ENCODE measurements at places on chromosomes 11 and 22.
A peak's percentile ranks its signal among the peaks of the same experiment; 100 is the strongest.

- no peak for DNase-seq
These were observed 18.4 kb downstream of the MS4A6E start for GRCh38 chr11:60345489-60345888.

- DNase-seq = peak; percentile 50
These were observed 32.1 kb upstream of the GNB1L start for GRCh38 chr22:19886605-19887255.

DNA sequence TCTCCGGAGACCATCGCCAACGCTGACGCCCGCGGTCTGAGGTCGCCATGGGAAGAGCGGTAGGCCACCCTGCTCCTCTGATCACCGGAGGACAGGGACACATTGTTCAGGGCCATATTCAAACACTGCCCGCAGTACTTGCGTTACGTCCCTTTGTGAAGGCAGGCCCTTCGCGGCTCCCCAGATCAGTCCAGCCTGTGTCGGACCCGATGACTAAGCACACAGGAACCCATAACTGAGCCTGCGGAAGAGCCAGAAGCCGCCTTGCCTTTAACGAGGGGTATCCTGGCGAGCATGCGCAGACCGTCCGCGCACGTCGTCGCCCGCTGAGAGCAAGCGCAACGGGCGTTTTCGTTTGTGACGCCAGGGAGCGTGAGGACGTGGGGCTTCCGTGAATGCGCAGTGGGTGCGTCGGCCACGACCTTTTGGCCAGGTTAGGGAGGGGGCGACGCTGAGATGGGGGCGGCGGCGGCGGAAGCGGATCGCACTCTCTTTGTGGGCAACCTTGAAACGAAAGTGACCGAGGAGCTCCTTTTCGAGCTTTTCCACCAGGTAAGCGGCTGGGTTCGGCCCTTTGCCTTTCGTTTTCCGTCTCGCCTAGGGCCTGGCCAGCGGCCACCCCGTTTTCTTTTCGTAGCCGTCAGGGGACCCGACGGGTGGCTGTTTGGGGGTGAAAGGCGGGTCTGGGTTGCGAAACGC lies at the start of the genes C11orf71 and RBM7:
C11orf71 (minus strand) TSS at position 296 of the 699 bp plus-strand sequence; CDS start at position 116, 180 bp downstream.
RBM7 (plus strand) TSS at position 451 of the 699 bp plus-strand sequence; CDS start at position 457, 6 bp downstream.
- peak; percentile 98 for DNase-seq

- no peak for DNase-seq
These were observed 67.7 kb downstream of the ST3GAL4 start for GRCh38 chr11:126423154-126423553.

DNA sequence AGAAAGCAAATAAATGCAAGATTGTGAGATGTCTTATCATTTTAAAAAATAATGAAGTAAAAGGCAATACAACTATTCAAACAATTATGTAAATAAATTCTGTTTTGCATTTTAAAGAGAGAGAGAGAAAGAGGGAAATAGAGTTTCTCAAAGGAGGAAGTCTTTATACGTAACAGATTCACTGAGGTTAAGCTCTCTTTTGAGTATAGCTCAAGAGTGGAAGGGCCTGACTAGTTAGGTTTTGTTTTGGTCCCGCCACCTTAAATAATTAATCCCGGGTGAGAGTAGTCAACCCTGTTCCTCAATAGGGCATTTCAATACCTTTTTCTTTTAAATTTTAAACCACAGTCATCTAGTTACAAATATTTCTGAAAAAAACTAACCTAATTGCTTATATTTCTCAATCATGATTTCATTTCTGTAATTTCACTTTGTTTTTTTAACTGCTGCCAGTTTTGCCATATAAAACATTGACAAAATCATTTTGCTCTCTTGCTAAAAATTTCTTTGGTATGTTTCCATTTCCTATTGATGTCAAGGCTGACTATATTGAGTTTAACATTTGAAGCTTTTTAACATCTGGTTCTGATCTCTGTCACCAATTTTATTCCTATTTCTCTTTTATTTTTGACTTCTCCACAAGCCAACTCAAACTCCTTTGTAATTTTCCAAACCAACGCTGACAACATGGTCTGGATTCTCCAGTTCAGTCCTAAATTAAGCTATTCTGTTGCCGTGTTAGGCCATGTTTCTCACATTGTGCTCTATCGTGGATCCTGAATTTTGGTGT lies 10.3 kb downstream of the OR10D3 start:
- DNase-seq = no peak

DNA sequence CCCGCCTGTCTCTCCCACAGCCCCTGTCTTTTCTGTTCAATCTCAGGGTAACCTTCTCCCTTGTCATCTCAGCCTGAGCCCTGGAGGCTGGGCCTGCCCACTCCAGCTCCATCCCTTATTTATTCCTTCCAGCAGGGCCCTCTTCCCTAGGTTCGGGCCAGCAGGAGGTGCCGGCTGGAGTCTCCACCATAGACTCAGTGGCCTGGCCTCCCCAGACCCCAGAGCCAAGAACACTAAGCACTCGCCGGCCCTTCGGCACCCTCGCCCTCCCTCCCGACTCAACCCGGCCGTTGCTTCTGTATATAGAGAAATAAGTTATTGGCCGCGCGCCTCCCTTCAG lies 1.4 kb upstream of the RAB1B start:
- no peak for DNase-seq

GRCh38 chr22:46763051-46763705 lies 728 bp downstream of the TBC1D22A start:
- peak; percentile 57 for DNase-seq

GRCh38 chr22:49087198-49087597 lies 740.5 kb downstream of the BRD1 start:
- no peak for DNase-seq

DNA sequence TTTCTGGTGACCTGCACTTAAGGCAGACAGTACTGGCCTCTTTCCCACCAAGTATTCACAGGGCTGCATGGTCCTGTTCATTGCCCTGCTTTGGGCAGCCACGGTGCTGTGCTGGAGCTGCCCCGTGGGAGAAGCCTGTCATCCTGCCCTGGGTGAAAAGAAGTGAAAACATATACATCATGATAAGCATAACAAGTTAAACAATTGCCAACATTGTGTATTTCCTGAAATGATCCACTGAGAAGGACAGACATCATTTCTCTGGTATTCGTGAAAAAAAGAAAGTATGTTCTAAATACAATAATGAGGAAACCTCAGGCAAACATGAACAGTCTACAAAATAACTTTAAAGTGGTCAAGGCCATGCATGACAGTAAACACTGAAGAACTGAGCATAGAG lies 393.1 kb downstream of the TMEM135 start:
- no peak for DNase-seq

GRCh38 chr22:47044722-47045535 lies 282.5 kb downstream of the TBC1D22A start:
- no peak for DNase-seq

GRCh38 chr11:71309611-71310010 lies 57.2 kb upstream of the SHANK2 start:
- DNase-seq = no peak

- DNase-seq = no peak
These were observed 19.2 kb downstream of the SELENOO start for GRCh38 chr22:50219800-50220602.

DNA sequence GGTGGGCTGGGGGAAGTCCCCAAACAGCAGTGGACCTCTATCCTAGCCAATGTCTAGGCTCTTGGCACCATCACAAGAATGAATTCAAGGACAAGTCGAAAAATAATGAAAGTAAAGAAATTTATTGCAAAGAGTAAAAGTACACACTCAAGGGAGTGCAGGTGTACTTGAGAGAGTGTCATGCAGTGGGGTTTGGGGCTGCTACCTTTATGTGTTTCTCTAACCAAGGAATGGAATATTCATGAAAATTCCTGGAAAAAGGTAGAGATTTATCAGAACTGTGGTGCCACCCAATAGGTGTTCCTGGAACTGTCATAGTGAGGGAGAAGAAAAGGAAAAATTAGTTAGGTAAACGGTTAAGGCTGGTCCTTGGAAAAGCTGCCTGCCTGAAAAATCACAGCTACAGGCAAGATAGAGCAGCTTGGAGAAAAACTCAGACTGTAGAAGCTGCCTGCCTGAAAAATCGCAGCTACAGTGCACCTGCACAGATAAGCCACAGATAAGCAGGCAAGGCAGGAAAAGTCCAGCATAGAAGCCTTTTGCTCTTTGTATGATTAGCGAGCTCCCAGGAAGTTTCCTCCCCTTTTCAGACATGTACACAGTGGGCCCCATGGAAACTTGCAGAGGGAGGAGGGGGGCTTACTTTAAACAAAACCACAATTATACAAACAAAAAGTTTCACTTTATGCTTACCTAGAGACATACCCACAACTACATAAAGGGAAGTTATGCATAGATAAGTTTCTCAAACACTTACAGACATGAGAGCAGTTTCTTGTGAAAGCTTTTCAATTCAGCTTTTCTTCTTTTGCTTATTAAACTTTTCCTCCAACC lies 71.4 kb upstream of the B3GNT6 start:
- no peak for DNase-seq

GRCh38 chr11:10459029-10459970 lies 4.2 kb downstream of the AMPD3 start:
- DNase-seq = peak; percentile 72

Measured in CD4-positive, alpha-beta T cell treated with Interleukin-21 for 1 hour (primary cell).